H1 (cell line): ENCODE measurements at places on chromosomes 4 and X. TPM values are rescaled to one million over a fixed set of nuclear protein-coding genes. Genes with fewer than 3 reads are reported as not detected.

NR3C2 gene
- 3.0 and 3.9 TPM in 2 replicates for total RNA-seq

ERAS gene
- total RNA-seq, result not detected in 2 replicates

MAGIX gene
- total RNA-seq, result 0.37 and 0.46 TPM in 2 replicates

SPIN2A gene
- 4.2 and 4.5 TPM in 2 replicates for total RNA-seq

GABRA4 gene
- 0.33 and 0.37 TPM in 2 replicates for total RNA-seq

CLNK gene
- total RNA-seq, result not detected in 2 replicates

ZGRF1 gene
- 43.7 and 44.6 TPM in 2 replicates for total RNA-seq

CCDC110 gene
- 2.5 and 3.1 TPM in 2 replicates for total RNA-seq

TKTL2 gene
- total RNA-seq, result not detected in 2 replicates

EIF1AX gene
- total RNA-seq, result 173 and 175 TPM in 2 replicates

TSPAN5 gene
- 20.9 and 21.2 TPM in 2 replicates for total RNA-seq

VCX3B gene
- not detected in 2 replicates for total RNA-seq

RBM47 gene
- total RNA-seq, result 73.1 and 78.9 TPM in 2 replicates

PGAM4 gene
- 0.56 TPM in 1 of 2 replicates, not detected in the other for total RNA-seq

TCEAL2 gene
- 15.1 and 15.7 TPM in 2 replicates for total RNA-seq

SH3TC1 gene
- 0.29 TPM in 1 of 2 replicates, not detected in the other for total RNA-seq

PABPC1L2A gene
- 0.32 and 0.73 TPM in 2 replicates for total RNA-seq
